Mononuclear cell (primary cell): ENCODE measurements at places on chromosomes 6 and 20. TPM values are rescaled to one million over a fixed set of nuclear protein-coding genes. Genes with fewer than 3 reads are reported as not detected.

The MAN1A1 gene
- total RNA-seq, result 33.4 TPM

The SMOC2 gene
- not detected for total RNA-seq

The RBPJL gene
- total RNA-seq, result not detected

The FUT9 gene
- under 0.01 TPM for total RNA-seq
